ENCODE measurements at places on chromosomes 1 and 21. TPM values are rescaled to one million over a fixed set of nuclear protein-coding genes. Genes with fewer than 3 reads are reported as not detected.

DNA sequence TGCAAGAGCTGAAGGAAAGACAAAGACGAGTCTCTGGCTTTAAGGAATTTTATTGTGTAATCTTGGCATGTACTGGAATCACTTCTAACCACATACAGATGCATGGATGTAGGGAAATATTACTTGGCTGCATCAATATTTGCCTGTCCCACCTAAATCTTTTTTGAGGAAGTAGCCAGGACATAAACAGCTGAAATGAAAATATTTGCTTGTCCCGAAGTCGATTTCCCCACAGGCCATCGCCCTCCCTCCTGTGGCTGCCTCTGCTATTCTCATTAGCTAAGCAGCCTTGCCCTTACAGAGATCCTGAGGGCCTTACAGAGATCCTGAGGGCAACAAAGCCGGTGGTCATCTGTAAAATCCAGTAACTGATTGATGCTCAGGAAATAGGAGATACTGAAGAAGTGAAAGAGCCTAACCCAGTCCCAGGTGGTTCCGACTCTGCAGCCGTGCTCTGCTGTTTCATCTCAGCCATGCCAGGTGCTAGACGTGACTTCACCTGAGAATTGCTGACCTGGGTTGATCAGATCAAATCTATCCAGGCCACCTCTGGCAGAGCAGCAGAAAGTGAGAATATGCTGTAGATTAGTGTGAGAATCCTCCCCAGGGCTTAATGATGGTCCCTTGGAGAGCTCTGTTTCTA lies 25.5 kb downstream of the MAN1C1 start:
- DNase-seq: no peak

- no peak for DNase-seq
These were observed 47.0 kb upstream of the CSF1 start for GRCh38 chr1:109863667-109864046.

- DNase-seq: no peak
These were observed 11.8 kb downstream of the AHCTF1 start for GRCh38 chr1:246919902-246920301.

- DNase-seq: no peak
These were observed 108.4 kb downstream of the PDE9A start for GRCh38 chr21:42761776-42762335.

DNA sequence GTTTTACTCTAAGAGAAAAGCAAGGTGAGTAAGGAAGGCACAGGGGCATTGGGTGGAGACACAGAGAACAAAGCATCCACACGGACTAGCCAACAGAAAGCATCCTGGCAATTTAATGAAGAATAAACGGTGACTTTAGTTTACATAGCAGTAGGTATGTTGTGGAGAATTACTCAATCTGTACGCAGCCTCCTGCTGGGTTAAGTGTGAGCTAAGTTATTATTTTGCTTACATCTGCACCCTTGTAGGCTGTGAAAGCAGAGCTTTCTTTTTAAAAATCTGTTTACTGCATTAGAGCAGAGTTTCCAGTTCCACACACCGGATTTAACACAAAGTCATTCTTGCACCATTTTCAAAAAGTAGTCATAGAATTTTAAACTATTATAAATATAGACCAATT lies 144.5 kb downstream of the AKT3 start:
- no peak for DNase-seq

- DNase-seq: no peak
These were observed 39.5 kb downstream of the LRRC8B start for GRCh38 chr1:89563957-89564604.

DNA sequence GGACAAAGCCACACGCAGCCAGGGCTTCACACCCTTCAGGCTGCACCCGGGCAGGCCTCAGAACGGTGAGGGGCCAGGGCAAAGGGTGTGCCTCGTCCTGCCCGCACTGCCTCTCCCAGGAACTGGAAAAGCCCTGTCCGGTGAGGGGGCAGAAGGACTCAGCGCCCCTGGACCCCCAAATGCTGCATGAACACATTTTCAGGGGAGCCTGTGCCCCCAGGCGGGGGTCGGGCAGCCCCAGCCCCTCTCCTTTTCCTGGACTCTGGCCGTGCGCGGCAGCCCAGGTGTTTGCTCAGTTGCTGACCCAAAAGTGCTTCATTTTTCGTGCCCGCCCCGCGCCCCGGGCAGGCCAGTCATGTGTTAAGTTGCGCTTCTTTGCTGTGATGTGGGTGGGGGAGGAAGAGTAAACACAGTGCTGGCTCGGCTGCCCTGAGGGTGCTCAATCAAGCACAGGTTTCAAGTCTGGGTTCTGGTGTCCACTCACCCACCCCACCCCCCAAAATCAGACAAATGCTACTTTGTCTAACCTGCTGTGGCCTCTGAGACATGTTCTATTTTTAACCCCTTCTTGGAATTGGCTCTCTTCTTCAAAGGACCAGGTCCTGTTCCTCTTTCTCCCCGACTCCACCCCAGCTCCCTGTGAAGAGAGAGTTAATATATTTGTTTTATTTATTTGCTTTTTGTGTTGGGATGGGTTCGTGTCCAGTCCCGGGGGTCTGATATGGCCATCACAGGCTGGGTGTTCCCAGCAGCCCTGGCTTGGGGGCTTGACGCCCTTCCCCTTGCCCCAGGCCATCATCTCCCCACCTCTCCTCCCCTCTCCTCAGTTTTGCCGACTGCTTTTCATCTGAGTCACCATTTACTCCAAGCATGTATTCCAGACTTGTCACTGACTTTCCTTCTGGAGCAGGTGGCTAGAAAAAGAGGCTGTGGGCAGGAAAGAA lies 8.1 kb downstream of the PSRC1 start:
- DNase-seq: no peak

- DNase-seq: no peak
These were observed 8.7 kb upstream of the OR10K2 start for GRCh38 chr1:158434741-158435140.

GRCh38 chr1:9181990-9182783 lies 52.4 kb upstream of the H6PD start:
- DNase-seq: no peak

Gene YIPF1
- total RNA-seq: 14.6 TPM

DNA sequence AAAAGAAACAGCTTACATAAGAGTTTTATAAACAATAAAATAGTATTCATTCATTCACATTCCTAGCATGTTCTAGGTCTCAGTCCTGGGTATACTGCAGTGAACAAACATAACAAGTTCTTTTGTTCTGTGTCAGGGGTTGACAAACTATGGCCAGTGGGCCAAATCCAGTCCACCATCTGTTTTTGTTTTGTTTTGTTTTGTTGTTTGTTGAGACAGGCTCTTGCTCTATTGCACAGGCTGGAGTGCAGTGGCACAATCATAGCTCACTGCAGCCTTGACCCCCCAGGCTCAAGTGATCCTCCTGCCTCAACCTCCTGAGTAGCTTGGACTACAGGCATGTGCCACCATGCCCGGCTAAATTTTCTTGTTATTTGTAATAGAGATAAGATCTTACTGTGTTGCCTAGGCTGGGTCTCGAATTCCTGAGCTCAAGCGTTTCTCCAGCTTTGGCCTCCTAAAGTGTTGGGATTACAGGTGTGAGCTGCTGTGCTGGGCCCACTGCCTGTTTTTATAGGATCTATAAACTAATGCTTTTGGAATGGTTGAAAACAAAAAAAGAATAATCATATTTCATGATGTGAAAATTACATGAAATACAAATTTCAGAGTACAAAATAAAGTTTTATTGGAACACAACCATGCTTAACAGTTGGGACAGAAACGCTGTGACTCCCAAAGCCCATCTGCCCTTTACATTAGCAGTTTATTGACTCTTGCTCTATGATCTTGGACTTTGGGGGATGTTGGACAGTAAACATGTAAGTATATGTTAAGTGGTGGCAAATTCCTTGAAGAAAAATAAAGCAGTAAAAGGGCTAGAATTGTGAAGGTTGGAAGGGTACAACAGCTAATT lies 17.9 kb downstream of the CAPZA1 start:
- no peak for DNase-seq

DNA sequence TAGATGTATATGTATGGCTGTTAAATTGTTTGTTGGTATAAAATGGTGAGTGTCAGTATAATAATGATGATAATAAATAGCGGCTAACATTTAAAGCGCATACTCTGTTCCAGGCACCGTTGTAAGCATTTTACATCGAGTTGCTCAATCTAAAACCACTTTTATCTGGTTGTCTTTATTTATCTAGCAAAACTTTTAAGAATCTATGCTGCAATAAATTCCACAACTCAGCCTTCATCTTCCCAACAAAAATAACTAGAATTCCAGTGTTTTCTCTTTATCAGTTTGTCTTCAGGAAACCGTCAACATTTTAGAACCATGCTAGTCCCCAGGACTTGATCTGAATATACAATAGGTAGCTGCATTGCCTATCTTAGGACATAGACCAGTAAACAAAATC lies 19.3 kb upstream of the SLC16A1 start:
- no peak for DNase-seq

DNA sequence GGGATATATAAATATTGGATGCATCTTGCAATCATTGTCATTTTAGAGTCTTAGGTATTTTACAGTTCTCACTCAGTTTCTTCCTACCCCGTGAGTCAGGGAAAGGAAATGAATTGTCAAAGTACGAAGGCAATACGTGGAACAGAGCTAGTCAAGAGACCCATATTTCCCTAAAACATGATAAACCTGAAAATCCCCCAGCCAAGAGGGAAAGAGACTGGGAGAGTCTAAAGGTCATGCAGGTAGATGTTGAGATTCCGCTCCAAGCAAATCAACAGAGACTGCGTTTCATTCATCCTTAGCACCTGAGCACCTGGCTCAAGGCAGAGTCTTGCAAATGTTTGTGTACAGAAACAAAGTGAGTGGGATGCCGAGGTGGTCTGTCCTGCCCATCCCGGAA lies 58.0 kb downstream of the SH3GLB1 start:
- no peak for DNase-seq

Gene PGBD5
- total RNA-seq: 21.4 TPM

Gene NUP133
- 42.4 TPM for total RNA-seq

Gene ZNF593OS
- 1.5 TPM for total RNA-seq

Gene MNDA
- 1.4 TPM for total RNA-seq

- DNase-seq: no peak
These were observed 151.1 kb downstream of the PLXNA2 start for GRCh38 chr1:208093046-208093445.

DNA sequence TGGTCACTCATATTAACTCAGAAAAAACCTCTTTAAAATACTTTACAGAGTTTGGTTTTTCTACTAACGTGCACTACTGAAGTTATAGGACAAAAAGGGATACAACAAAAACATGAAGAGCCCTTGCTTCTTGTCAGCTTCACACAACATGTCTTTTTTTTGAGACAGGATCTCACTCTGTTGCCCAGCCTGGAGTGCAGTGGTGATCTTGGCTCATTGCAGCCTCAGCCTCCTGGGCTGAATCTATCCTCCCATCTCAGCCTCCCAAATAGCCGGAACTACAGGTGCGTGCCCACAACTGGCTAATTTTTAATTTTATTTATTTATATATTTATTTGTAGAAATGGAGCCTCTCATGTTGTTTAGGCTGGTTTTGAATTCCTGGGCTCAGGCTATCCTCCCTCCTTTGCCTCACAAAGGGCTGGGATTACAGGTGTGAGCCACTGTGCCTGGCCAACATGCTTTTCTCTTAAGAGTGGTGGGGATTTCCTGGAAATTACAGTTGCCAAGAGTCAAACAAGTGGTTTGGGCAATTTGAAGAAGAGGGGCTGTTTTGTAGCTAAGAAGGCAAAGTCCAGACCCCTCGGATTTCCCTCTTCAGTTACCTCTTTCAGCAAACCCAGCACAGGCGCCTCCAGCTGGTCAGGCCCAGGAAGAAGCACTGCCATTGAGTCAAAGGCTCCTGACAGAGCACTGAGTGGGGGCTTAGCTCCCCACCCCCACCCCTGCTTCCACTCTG lies 6.4 kb upstream of the SMPDL3B start:
- DNase-seq: no peak

DNA sequence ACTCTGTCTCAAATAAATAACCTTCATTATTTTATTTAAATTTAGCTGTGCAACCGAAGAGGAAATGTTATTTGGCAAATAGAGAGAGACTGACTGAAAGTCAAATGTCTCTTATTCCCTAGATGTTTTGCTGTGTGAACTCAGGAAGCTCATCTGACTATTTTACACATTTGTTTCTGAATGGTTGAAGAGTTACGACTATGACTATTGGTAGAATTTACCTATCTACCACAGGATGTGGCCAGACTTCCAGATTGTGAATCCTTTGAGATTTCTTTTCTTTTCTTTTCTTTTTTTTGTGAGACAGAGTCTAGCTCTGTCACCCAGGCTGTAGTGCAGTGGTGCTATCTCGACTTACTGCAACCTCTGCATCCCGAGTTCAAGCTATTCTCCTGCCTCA lies 5.3 kb upstream of the SDE2 start:
- no peak for DNase-seq

Gene LCE1A
- total RNA-seq: not detected

Gene S100B
- total RNA-seq: 22.5 TPM

Gene VWA1
- 7.8 TPM for total RNA-seq

- DNase-seq: no peak
These were observed 5.9 kb downstream of the CLCA2 start for GRCh38 chr1:86429835-86430234.

Gene ZYG11A
- 0.64 TPM for total RNA-seq

Gene MAB21L3
- total RNA-seq: 0.36 TPM

DNA sequence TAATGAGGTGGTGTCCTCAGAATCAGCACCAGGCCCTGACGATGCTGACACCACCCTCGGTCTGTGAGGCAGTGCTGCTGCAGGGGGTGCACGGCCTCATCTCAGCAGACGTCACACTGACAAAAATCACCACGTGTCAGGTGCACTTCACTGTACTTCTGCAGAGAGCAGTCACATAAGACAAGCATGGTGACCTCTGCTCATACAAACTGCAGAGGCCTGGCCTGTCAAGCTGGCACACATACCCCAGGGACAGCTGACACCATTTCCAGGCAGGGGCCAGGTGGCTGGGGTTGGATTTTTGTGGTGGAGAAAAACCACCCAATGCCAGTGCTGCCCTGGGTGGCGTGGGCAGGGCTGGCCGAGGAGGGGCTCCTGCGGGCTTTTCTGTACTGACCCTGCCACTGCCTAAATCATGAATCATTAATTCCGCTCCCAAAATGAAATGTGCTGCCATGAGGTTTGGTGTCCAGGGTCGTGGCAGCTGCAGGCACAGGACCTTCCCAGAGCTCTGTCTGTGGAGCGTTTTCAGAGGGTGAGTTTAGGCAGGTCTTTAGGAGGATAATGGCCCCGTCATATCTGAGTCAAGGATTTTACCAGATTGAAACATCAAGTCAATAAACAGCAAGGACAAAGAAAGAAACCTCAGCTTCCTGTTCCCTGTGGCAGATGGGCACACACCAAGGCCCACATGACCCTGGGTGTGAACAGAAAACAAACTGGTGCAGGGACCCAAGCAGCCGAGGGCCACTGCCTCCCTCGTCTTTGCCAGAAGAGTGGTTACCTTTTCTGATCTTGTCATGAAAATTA lies 33.4 kb upstream of the GPR153 start:
- DNase-seq: no peak

Gene PADI1
- total RNA-seq: 0.18 TPM

- no peak for DNase-seq
These were observed 16.5 kb downstream of the SPOCD1 start for GRCh38 chr1:31799196-31799894.

All from cerebellum (tissue), 4 donors.